Stimulated activated CD4-positive, alpha-beta T cell treated with anti-CD3 and anti-CD28 coated beads, Interleukin-15, amount 100 ng/mL, for 24 hours (primary cell): ENCODE measurements at places on chromosomes 7 and 10.
A peak's percentile ranks its signal among the peaks of the same experiment; 100 is the strongest.

GRCh38 chr7:148115308-148115707 is 475.3 kb upstream of the C7orf33 start:
- DNase-seq: no peak

GRCh38 chr7:14233076-14233867 is 243.8 kb upstream of the ETV1 start:
- DNase-seq: no peak

GRCh38 chr7:73978661-73979563 is 49.1 kb upstream of the ELN start:
- DNase-seq: peak; percentile 45

- DNase-seq: no peak
These were observed 324.1 kb upstream of the LRRN3 start for GRCh38 chr7:110766864-110767263.

DNA sequence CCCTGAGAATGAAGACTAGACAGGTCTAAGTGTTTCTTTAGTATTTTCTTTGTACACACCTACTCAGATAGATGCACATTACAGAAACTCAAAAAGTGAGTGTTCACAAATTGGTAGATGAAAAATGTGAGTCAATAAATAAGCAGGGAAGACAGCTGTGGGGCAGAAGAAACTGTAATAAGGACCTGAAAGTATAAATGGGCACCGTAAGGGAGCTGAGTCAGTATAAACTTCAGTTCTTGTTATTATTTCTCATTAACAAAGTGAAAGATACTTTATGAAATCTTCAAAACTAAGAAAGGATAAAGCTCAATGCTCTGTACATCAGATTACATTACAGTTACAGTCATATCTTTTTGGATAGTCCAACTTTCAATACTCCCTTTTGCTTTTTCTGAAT is 2.5 kb downstream of the MTPN start:
- no peak for DNase-seq

DNA sequence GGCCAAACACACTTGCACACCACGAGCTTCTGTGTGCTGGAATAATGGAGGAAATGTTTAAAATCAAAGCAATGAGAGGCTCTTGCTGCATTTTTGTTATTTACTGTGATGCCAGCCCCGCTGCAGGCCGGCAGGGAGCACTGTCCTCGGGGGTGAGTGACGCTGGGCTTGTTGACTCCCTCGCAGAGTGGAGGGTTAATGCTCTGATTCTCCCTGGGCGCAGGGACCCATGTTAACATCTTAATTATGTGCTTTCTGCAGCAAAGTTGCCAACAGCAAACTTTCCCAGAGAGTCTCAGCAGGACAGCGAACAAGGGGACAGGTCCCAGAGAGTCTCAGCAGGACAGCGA is 22.9 kb downstream of the SCART1 start:
- DNase-seq: no peak
